ENCODE measurements at places on chromosomes 3 and 15.

GRCh38 chr15:72962054-72962702 lies 90.1 kb upstream of the NEO1 start:
- no peak for DNase-seq

GRCh38 chr15:77414789-77415442 lies 5.0 kb downstream of the PEAK1 start:
- DNase-seq, result no peak

DNA sequence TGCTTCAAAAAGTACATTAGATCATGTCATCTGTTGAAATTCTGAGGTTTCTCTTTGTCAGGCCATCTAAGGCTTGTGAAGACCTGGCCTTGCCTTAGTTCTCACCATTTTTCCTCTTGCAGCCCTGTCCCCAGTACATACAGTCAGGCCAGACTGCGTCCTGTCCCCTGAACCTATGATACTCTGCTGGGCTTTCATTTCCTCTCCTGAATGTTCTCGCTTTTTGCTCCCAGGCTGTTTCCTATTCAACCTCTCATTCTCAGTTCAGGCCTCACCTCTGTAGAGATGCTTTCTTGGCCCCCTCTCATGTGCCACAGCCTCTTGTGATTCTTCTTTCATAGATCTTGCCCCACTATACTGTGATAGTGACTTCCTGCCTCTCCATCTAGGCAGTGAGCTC lies 648.8 kb upstream of the KCNMB2 start:
- DNase-seq, result no peak

- no peak for DNase-seq
These were observed 102.6 kb downstream of the ALDH1A2 start for GRCh38 chr15:57962887-57963286.

DNA sequence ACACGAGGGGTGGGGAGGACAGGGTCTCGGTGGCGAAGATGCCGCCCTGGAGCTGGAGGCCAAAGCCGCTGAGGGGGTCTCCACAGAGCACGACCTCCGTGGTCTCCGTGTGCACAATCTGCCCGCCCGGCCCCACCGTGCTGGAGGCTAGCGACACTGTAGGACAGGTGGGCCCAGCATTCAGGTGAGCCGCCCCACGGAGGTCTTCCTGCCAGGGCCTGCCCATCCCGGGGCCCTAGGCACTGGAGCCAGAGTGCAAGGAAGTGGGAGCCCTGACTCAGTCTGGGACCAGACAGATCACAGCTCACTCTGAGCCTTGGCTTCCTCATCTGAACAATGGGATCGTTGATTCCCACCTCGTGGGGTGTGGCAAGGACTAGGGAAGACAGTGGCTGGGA lies 25.8 kb downstream of the GRIP2 start:
- DNase-seq, result no peak

DNA sequence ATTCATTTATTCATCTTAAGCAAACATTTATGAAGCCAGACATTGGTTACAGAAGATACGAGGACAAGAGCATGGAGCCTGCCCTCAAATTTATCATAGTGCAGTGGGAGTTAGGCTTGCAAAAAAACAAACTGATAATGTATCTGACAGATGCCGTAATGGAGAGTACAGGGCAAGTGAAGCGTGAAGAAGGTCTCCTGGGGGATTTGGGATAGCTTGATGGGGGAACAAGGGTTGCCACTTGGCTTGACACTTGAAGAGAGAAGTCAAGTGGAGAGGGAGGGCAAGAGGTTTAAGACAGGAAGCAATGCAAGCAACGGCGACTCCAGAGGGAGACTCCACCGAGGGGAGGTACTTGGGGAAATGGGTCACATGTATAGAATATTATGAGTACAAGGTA lies 129.3 kb downstream of the SSR3 start:
- no peak for DNase-seq

- DNase-seq, result no peak
These were observed 36.6 kb downstream of the RUBCN start for GRCh38 chr3:197700095-197700494.

- no peak for DNase-seq
These were observed 25.2 kb downstream of the SNAPC5 start for GRCh38 chr15:66472176-66472999.

- no peak for DNase-seq
These were observed 331.0 kb upstream of the RARB start for GRCh38 chr3:25097023-25097422.

GRCh38 chr3:29070959-29071634 lies 209.8 kb upstream of the RBMS3 start:
- no peak for DNase-seq

GRCh38 chr3:167615030-167615429 lies 38.7 kb downstream of the WDR49 start:
- DNase-seq, result no peak

DNA sequence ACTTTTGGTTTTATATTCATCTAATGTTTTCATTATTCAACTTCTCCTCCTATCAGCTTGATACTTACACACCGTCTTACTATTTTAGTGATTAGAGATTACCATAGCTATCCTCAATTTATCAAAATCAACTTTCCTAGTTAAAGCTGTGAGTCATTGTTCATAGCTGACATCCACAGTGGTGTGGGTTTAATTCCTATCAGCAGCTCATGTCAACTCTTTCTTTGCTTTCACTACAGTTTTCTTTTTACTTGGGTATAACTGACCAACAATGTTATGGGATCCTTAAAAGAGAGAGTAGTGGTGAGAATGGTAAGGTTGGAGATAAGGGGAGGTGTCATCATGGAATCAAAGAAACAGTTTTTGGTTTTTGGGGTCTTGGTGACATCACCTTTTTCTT lies 112.7 kb downstream of the NFKBIZ start:
- DNase-seq, result no peak

DNA sequence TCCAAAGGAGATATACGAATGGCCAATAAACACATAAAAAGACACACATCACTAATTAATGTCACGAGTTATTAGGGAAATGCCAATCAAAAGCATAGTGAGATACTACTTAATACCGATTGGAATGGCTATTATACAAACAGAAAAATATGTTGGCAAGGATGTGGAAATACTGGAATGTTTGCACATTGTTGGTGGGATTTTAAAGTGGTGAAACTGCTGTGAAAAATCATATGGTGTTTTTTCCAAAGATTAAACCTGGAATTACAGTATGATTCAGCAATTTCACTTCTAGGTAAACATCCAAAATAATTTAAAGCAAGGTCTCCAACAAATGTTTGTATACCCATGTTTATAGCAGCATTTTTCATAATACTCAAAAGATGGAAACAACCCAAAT lies 765.5 kb downstream of the VGLL3 start:
- no peak for DNase-seq

GRCh38 chr3:185658504-185658912 lies 72.4 kb downstream of the SENP2 start:
- DNase-seq, result no peak

GRCh38 chr3:23112491-23112890 lies 90.6 kb upstream of the UBE2E2 start:
- no peak for DNase-seq

DNA sequence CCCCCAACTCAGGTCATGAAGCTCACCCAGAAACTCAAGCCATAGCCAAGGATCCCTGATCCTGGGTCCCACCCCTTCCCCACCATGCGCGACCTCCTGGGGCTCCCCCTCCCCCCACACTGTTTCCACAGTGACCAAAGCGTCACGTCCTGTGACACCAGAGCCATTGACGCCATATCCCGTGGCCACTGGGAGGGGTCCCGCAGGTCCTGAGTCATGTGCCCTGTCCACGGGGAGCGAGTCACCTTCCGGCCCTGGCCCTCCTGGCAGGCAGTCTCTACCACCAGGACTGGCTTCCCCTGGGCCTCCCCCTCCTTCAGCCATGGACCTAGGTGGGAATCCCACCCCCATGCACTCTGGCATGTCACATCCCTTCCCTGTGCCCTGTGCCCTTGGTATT lies 15.6 kb downstream of the SEMA3F start:
- DNase-seq, result no peak

DNA sequence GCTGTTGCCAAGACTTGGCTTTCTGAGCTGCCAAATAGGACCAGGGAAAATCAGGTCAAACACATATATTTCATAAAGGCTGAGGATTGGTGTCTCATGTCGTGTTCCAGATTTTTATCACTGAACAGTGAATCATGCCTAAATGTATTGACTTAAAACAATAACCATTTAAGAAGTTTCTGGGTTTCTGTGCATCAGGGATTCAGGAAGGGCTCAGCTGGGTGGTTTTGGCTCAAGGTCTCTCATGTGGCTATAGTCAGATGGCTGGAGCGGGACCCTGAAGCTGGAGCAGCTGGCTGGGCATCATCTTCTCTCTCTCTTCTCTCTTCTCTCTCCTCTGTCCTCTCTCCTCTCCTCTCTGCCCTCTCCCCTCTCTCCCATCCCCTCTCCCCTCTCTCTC lies 10.7 kb upstream of the RFTN1 start:
- no peak for DNase-seq

DNA sequence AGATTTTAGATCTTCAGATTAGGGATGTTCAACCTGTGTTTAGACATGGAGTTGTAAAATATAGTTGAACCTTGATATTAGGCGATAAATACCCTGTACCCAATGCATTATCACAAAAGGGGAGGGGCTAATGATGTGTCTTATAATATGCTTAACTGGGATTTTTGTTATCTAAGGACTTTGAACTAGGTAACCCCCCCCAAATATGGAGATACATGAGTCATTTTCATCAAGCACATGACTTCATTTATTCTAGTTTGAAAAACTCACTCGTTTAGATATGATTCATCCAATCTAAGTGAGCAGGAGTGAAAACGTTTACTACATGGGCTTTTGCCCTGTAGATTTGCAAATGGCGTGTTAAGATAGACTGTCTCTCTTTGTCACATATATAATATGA lies 212.4 kb downstream of the IL5RA start:
- DNase-seq, result no peak

GRCh38 chr3:34066328-34066727 lies 267.9 kb downstream of the PDCD6IP start:
- no peak for DNase-seq

DNA sequence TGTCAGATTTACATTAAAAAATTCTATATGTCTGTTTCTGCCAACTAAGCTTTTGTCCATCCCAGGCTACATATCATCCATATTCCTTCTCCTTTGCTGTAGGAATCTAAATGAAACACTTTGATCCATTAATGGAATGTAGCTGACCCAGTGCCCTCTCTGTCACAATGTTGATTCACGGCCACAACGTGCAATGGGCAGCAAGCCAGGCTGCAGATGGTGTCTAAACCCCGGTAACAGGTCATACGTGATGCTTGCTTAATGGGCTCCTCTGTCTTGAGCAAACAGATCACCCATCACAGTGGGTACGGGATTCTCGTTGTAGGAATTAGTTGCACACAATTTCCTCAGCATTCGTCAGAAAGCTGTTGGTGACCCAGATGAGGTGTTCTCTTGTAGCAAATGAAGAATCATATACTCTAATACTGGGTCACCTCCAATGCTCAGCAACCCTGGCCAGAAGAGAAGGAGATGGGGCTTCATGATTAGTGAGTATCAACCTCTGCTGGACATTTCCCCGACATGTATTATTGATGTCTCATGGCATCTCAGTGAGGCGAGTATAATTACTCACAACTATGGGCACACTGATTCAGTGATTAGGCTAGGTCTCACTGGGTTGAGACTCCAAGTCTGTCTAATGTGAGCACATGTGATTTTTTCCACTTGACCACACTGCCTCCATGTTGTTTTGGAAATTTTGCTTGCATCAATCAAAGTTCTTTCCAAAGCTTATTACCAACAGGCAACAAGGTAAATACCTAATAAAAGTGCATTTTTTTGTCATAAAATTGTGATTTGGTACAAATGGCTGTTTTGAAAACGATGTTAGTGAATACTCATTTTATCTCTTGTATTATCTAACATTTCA lies 12.9 kb upstream of the DCBLD2 start:
- no peak for DNase-seq
